ENCODE measurements at places on chromosomes 7 and 10.

- no peak for DNase-seq
Observed at GRCh38 chr10:3741688-3742461, 43.1 kb downstream of the KLF6 start.

GRCh38 chr10:42638055-42638820, at the start of gene ZNF33B:
Gene ZNF33B, minus strand, starts transcription at chr10:42638570. Its CDS starts 1,642 bp downstream, at chr10:42636928.
- peak; percentile 93 for DNase-seq

GRCh38 chr10:112767156-112767555, 182.9 kb upstream of the TCF7L2 start:
- no peak for DNase-seq

- no peak for DNase-seq
Observed at GRCh38 chr7:137904833-137905232, 58.1 kb upstream of the DGKI start.

- DNase-seq = no peak
Observed at GRCh38 chr10:51696251-51696650, 3.1 kb downstream of the CSTF2T start.

DNA sequence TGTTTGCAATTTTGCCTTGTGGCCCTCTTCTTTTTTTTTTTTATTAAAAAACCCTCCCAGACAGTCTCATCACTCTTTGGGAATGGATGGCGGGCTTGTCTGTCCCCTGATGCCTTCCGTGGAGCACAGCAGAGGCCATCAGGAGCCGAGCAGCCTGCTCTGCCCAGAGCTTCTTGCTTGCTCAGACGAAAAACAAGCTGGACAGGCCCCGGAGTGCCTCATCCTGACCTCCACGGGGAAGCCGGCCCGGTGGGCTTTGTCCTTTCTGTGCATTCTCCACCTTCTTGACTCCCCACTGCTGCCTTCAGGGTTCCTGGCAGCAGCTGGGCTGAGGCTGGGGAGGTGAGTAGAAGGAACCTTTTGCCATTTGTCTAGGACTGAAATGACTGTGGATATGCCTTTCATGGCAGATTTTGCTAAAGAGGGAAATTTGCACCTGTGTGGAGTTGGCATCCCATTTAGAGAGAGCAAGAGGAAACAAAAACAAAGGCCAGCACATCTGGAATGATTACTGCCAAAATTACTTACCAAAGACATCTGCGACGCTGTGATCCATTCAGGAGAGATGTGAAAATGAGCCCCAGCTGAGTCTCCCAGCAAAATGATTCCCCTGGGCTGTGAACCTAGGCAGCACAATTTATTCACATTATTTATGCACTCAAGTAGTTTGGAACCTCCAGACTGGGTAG, 108.3 kb downstream of the AOAH start:
- no peak for DNase-seq

DNA sequence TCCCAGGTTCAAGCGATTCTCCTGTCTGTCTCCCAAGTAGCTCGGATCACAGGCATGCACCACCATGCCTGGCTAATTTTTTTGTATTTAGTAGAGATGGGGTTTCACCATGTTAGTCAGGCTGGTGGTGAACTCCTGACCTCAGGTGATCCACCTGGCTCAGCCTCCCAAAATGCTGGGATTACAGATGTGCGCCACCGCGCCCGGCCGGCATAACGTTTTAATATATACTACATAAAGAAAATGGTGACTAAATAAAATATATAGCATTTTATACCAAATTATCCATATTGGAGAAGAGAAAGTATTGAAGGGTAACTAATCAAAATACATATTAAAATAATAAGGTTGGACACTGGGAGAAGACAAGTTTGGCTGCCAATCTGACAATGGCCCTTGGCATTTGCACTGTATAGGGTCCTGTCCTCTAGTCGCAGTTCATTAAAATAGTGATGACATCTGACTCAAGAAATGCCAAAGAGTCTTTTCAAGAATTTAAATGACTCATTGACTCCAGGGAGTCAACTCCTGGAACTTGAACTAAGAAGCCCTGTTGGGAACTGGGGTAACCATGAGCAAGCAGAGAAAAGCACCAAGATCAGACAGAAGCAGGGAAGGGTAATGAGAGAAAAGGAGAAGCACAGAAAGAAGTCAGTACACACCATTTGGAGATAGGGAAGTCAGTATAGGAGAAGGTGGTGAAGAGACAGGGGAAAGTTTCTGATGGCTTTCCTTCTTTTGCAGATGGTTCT, 91.1 kb downstream of the CH25H start:
- DNase-seq = no peak

- DNase-seq = no peak
Observed at GRCh38 chr7:29146057-29146706, at the start of gene CPVL. Gene CPVL, minus strand, starts transcription at chr7:29146537. Its CDS starts 25,476 bp downstream, at chr7:29121061.

DNA sequence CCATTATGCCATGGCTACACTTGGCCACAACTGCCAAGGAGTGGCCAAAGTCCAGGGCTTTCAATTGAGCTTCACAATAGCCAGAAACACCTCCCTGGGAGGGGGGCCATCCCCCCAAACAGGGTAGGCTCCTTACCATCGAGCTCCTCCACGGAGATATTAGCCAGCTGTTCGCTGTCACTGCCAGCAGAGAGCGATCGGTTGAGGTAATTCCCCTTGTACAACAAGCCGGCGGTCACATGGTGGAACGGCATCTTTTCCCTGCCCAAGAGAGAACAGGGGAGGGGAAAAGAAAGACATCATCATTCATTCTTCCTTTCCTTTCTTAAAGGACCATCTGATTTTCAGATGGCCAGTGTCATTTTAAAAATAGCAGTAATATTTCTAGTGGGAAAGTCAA, 133.6 kb downstream of the CALN1 start:
- no peak for DNase-seq

- peak; percentile 32 for DNase-seq
Observed at GRCh38 chr10:86711513-86712316, 43.4 kb downstream of the LDB3 start.

DNA sequence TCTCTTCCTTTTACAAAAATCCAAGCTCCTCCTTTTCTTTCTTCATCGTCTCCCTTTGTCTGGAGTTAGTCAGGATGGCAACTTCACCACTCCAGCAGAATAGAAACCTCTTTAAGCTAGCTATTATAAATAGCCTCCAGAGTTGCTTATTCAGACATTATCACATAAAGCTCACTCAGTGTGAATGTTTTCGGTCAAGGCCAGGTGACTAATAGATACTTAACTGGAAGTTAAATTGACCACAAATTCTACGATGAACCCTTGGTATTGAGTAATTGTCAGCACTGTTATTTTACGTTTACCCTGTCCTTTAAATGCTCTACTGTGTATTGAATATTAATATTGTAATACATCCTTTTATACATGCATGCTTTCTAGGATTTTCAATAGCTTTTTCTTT, 340.4 kb downstream of the OTUD1 start:
- DNase-seq = no peak

- no peak for DNase-seq
Observed at GRCh38 chr7:51455086-51455485, 138.5 kb upstream of the COBL start.

- peak; percentile 78 for DNase-seq
Observed at GRCh38 chr10:13099666-13100348, at the start of gene OPTN. Gene OPTN, plus strand, starts transcription at chr10:13100163. Its CDS starts 8,960 bp downstream, at chr10:13109123.

DNA sequence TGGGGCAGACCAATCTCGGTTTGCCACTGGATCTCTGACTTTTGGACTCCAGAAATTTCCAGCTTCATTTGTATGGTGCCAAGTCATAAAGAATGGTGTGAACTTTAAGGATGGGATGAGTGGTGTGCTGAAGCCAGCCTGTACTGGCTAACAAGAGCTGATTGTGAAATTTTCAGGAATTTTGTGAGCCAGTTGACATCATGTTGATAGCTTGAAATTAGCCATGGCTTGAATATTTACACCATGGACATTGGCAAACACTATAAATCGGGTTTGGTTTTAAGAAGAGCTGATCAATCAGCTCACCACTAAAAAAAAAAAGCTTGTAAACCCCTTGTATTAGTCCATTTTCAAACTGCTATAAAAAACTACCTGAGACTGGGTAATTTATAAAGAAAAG, 14.1 kb upstream of the MYH16 start:
- no peak for DNase-seq

DNA sequence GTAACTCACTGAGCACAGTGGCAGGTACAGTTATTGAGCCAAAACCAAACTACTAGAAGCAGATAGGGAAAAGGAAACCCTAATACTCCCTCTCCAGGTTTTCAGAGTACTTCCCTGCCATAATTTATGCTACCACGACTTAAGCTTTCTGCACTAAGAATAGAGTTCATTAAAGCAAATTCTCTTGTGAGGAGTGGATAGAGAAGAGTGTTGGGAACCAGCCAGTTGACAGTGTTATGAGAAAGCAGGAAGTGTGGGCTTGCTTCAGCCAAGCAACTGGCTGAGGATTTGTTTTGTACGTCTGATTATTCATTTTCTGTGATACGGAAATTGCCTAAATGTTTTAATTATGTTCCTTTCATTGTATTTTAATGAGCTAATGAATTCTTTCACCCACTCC, 280.5 kb downstream of the KIF20B start:
- no peak for DNase-seq

GRCh38 chr7:115097175-115097671, 175.3 kb downstream of the MDFIC start:
- DNase-seq = no peak

DNA sequence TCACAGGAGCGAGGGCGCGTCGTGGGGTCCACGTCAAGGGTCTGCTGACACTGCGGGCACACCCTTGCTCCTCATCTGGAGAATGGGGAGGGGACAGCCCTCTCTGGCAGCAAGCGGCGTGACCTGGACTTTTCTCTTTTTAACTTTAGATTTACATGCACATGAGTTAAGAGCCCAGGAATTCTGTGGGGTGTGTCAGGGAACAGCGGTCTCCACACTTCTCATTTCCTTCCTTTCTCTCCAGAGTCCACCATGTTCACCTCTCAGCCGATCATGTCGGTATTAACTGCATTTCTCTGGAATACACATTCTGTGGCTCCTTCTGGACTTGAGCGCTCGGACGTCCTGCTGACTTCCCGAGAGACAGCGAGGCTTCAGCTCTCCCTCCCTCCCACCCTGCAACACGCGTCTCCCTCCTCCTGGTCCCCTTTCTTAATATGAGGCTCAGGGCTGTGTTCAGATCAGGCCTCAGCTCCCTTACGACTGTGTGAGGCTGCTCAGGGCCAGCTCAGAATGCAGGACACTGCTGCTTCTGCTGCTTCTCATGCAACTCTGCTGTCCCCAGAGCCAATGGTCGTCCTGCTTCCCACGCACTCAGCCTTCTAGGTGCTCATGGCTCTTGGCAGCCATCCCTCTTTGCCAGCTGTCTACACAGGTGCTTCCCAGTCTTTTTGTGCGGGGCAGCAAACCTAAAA, 261.3 kb downstream of the ELFN1 start:
- DNase-seq = no peak

DNA sequence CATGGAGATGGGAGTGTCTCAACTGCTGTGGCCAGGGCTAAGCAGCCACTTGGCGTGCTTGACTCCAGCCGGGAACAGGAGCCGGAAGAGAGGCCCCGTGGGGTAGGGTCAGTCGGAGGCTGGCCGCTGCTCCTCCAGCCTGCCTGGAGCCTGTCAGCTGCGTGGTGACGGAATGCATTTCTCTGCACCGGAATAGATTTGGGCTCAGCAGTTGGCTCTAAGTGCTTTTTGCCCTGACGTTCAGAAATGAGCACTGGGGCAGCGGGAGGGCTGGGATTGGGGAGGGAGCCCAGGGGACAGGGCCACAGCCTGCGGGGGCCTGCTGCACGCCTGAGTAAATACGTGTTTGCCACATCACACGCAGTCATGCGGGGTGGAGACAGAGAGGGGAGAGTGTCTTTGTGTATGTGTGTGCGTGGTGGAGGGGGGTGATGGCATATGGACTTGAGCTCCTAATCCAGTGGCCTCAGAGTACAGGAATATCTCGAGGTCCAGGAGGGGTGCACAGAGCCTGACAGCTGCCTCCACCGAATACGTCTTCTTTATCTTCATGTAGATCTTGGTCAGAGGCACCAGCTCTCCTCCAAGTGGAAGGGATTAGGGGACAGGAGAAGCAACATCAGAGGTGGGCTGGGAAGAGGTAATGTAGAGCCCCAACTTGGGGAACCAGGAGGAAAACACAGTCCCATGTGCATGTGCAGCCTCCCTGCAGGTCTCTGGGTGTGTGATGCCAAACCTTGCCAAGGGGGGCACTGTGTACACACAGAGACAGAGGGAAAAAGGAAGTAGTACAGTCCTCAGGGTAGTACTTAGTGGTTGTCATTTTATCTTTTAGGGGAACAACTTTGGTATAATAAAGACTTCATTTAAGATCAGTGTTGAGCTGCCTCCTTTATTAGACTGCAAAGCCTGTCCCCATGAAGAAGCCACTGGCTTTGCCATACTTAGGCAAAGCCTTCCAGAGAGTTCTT, 151.4 kb downstream of the CDH23 start:
- no peak for DNase-seq

GRCh38 chr10:111370101-111370500, 293.3 kb downstream of the ADRA2A start:
- DNase-seq = no peak

DNA sequence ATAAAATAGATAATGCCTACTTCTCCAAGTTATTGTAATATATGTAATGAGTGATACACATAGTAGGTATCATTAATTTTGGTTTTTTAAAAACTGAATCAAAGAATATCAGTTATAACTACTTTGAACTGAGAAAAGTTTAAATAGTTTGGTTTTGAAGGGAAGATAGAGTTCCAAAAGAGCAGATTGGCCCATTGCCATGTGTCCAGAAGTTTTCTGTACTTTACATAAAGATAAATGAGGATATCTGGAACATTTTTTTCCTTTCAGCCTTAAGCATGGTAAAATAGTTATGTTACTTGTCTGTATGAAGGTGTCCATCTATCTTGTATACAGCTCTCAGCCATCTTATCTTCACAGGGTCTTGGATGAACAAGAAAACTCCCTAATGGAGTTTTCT, 97.9 kb upstream of the MXI1 start:
- DNase-seq = no peak

DNA sequence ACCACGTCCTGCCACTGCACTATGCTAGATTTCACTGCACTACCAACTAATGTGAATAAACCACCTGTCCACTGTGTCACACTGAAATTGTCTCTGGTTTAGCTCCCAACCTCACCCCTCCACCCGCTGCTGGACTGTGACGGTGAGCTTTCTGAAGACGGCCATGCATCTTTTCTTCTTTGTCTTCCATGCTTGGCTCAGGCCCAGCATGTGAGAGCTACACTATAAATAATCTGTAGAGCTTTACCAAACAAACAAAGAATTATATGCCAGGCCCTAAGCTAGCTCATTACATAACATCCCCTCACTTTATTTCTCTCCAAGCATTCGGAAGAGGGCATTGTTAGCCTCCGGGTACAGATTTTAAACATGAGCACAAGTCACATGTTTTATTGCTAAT, 633.2 kb downstream of the TNS3 start:
- DNase-seq = no peak

DNA sequence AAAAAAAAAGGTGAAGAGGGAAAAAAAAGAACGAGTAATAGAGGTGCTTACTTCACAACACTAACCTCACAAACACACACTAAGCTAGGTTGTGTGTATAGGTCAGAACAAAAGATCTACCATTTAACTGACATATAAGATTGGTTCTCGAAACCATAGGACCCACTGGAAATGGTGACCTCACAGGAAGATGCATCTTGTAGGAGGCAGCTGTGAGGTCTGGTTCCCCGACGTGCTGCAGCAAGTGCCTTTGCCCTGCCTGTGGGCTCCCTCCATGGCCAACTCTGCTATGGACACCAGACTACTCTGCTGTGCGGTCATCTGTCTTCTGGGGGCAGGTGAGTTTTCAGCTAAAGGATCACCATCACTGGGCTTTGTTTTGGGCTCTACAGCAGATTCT, 133.8 kb upstream of the PRSS1 start:
- DNase-seq = no peak
